ENCODE measurements at places on chromosomes 2 and 18. TPM values are rescaled to one million over a fixed set of nuclear protein-coding genes. Genes with fewer than 3 reads are reported as not detected.

GRCh38 chr2:23698721-23699579 lies 228.0 kb downstream of the ATAD2B start:
- DNase-seq, result no peak

- DNase-seq, result no peak
These were observed 106.0 kb downstream of the SETBP1 start for GRCh38 chr18:44786688-44787087.

LINC00305 gene
- not detected for total RNA-seq

- no peak for DNase-seq
These were observed 341.2 kb downstream of the DYSF start for GRCh38 chr2:71794611-71795010.

DNA sequence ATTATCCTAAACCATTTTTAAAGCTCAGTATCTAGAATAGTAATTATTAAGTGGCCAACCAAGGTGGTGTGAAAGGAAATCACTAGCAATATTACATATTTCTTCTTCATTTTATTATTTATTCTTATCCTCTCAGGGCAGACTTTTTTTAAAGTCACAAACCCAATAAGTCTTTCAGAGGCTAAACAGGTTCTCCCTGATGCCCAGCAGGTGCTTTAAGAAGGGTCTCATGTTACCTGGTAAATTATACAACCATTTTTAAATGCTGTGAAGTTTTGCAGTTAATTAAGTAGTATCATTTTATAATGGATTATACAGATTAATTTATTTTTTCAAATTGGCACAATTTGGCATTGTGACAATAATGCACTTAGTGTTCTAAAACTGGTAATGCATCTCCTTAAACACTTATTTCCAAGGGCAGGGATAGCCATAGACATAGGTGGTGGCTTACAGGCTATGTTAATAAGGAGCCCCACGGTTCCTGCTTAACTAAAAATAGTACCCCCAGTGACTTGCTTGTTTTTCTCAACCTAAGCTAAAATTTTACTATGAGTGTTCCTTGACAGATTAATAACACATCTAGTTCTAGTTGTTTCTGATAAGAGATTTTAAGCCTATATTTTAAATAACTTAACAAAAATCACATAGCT lies 67.0 kb downstream of the PMS1 start:
- no peak for DNase-seq

DNA sequence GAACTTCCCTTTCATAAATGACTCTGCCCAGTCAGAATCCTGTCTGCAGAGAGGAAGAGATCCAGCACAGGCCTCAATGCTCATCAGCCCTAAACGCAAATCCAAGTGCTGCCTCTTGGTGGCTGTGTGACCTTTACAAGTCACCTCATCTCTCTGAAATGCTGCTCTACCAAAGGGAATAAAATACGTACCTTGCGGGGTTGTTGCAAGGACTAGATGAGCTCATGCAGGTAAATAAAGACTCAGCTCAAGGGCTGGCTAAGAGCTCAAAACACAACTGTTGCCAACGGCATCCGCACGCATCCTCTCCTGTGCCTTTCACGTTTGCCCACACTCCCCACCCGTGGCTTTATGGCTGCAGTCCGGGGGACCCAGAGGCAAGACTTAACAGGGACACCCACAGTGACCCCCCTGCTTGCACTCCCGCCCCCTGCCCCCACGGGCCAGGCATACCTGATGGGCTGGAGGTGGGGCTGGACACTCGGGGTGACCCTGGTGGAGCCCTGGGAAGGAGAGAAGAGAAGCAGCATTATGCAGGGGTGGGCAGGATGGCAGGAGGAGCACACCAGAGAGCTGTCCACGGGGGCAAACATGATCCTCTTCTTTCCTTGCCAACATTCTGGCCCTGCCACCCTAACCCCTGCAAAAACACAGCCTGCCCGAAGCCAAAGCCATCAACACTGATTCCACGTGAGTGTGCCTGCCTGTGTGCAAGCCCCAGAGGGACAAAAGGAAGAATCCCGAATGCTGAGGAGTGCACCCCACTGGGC lies 102.6 kb downstream of the TNS1 start:
- DNase-seq, result no peak

- peak; percentile 20 for DNase-seq
These were observed 853 bp downstream of the GNAL start for GRCh38 chr18:11689669-11690565.

GRCh38 chr2:96604104-96604503 lies 34.0 kb downstream of the KANSL3 start:
- DNase-seq, result no peak

- peak; percentile 37 for DNase-seq
These were observed 1.4 kb downstream of the CCDC85A start for GRCh38 chr2:56185101-56185581.

CD302 gene
- 8.5 TPM for total RNA-seq

DNA sequence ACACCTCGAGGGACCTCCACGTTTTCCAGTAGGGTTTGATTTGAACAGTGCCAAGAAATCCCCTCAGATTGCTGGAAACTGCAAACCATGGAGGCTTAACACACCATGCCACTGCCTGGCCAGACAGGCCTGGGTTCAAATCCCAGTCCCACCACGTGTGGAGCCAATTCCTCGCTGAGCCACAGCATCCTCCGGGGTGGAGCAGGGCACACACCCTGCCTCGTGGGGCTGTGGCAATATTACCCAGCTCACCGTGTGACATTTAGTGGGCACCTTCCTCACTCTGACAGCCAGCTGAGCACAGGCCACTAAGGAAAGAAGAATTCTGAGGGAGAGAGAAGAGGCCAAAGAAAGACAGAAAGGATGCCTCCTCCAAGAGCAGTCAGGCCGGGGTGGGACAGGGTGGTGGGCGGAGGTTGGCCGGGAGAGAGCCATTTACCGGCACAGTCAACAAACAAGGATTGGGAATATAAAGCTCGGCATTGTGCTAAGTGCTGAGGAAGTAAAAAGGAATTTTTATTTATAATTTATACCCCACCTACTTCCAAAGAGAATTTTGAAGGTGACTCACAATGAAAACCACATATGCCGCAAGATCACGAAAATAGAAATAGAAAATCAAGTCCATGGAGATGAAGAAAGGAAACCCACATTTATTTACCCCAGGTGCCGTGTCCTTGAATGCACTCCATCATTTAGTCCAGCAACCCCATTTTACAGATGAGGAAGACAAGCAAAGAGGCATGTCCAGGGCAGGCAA lies 111.5 kb downstream of the MCFD2 start:
- peak; percentile 18 for DNase-seq

DNA sequence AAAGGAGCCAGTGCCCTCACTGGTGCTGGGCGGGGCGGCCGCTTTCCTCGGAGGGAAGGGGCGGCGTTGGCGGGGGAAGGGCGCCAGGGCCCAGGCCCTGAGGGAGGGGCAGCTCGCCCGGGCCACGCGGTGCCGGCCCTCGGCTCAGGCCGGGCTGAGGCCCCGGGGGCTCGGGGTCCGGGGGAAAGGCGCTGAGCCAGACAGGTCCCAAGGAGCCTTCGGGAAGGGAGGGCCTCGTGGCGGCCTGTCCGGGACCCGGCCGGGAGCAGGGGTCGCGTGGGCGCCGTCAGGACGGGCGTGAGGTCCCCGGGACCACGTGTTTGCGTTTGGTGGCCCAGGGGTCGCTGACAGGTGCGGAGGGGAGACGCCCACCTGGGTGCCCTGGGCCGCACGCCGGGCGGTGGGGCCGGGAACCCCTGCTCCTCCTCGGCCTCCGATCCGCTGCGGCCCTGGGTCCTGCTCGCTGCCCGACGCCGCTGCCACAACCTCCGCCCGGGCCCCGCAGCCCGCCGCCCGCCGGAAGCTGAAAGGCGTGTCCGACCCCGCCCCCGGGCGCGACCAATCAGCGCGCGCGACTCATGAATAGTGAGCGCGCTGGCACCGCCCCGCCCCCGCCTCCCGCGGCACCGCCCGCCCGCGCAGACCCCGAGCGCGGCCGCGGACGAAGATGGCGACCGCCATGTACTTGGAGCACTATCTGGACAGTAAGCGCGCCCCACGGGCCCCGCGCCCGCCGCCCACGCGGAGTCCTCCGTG lies at the start of gene ING5:
Gene ING5 (plus strand): TSS at position 641 of the 756 bp plus-strand sequence. CDS start 27 bp downstream, at position 668.
- peak; percentile 98 for DNase-seq

ATOH8 gene
- 2.5 TPM for total RNA-seq

DSG4 gene
- 0.16 TPM for total RNA-seq

DNA sequence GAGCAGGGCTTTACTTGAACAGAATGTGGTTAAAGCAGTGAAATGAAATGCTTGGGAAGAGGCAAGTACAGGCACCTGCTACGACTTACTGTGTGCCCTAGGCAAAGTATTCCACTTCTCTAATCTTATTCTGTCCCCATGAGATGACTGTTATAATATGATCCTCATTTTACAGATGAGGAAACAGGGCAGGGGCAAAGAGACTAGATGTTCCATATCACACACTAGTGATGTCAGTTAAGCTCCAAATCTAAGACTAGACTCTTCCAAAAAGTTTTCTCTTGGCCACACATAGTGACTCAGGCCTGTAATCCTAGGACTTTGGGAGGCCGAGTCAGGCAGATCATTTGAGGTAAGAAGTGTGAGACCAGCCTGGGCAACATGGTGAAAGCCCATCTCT lies 235.0 kb downstream of the SETBP1 start:
- DNase-seq, result no peak

DNA sequence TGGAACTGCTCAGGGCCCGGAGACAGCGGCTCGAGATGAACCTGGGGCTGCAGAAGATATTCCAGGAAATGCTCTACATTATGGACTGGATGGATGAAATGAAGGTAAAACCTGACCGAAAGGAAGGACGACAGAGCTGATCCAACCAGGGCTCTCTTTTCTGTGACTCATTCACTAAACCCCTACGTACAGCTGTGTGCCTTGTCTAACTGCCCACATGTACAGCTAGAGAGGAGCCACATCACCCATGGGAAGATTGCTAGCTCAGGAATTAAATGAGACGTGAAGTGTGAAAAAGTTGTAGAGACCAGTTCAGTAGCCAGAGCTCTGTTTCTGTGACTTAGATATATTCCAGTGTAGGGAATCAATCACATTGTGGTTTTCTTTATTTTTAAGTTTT lies 97.3 kb upstream of the EML6 start:
- no peak for DNase-seq

OSBPL1A gene
- 33.0 TPM for total RNA-seq

DNA sequence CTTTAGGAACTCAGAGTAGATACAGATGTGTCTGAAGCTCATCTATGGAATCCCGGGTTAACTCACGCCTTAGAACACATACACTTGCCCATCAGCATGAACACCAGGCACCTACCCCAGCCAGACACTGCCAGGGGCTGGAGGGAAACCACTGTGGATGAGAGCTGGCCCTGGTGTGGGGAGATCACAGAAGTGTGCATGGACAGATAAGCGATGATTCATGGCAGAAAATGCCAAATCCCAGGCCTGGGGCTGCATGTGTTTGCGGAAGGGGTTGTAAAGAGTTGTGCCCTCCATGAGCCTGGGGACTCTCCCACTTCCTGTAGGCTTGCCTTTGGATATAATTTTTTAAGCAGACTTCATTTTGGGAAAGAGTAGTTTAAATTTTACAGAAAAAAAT lies 193.4 kb downstream of the FHOD3 start:
- DNase-seq, result no peak

- no peak for DNase-seq
These were observed 217.6 kb upstream of the NRP2 start for GRCh38 chr2:205464681-205465080.

DNA sequence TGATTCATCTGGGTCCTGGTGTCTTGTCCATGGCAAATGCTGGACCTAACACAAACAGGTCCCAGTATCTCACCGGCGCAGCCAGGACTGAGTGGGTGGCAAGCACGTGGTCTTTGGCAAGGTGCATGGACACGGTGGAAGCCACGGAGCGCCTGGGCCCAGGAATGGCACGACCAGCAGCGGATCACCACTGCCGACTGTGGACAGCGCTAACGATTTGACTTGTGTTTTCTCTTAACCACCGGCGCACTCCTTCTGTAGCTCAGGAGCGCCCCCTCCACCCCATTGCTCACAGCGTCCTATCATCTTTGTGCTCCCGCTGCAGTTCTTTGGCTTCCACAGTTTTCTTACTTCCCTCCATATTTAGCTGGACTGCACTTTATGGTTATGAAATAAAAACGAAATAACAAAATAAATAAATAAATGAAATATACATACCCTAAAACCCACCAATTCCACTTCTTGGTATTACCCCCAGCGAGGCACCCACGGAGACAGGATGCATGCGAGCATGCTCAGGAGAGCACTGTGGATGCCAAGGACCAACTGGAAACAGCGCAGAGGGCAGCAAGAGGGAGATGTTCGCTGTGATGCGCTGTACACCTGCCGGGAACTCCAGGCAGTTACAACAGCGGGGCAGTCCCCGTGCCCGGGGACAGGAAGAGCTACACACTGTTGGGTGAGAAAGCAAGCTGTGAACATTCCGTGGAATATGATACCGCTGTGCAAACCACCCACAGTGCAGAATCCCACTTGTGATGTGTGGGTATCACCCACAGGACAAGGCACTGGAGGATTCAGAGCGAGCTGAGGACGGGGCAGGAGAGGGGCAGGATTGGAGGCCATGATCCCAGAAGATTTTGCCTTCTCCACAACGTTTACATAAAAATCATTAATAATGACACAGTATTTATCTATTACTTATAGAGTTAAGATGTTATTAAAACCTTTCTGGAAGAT lies 7.0 kb upstream of the CIDEA start:
- DNase-seq, result no peak

C2orf78 gene
- total RNA-seq, result not detected

GRCh38 chr2:153761936-153762335 lies 109.8 kb upstream of the GALNT13 start:
- DNase-seq, result no peak

- DNase-seq, result no peak
These were observed 480.2 kb upstream of the CELF4 start for GRCh38 chr18:38045845-38046244.

SLC11A1 gene
- 1.1 TPM for total RNA-seq

SLC9A2 gene
- 58.4 TPM for total RNA-seq

DNA sequence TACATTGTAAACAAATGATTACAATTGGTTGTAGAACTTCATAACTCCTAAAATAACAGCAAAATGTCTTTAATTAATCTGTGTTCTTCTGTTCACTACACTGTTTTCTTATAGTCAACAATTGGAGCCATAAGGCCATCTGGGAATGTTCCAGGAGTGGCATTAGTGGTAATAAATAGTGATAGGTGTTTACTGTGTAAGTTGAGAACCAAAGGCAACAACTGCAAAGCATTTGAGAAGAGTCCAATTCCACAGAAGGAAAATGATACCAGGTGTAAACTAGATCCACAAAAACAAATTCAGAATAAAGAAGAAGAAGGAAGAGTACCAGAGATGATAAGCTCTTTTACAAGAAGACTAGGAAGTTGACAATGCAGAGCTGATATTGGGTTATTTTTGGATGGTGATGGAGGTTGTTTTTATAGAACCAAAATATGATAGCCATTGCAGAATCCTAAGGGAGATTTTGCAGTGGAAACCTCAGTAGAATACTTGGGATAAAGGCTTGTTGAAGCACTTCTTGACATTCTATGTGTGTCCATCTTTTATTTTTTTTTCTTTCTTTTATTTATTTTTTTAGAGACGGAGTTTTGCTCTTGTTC lies 52.9 kb downstream of the ANTXR1 start:
- DNase-seq, result no peak

GRCh38 chr2:81304154-81304830 lies 999.7 kb upstream of the LRRTM1 start:
- DNase-seq, result no peak

ARHGAP25 gene
- total RNA-seq, result 3.7 TPM

GRCh38 chr2:12202313-12203075 lies 456.1 kb downstream of the LPIN1 start:
- no peak for DNase-seq
